HFFc6 (cell line): ENCODE measurements at places on chromosomes 6 and 20.

GRCh38 chr6:26215585-26216358, 128.5 kb downstream of the HFE start:
- DNase-seq, result no peak
- no peaks in the 10 kb centered on the region for H3K36me3 ChIP-seq
- H3K27me3 ChIP-seq, result peaks cover 1% of the 10 kb centered on the region
- H3K27ac ChIP-seq, result no peak overlapping the region

DNA sequence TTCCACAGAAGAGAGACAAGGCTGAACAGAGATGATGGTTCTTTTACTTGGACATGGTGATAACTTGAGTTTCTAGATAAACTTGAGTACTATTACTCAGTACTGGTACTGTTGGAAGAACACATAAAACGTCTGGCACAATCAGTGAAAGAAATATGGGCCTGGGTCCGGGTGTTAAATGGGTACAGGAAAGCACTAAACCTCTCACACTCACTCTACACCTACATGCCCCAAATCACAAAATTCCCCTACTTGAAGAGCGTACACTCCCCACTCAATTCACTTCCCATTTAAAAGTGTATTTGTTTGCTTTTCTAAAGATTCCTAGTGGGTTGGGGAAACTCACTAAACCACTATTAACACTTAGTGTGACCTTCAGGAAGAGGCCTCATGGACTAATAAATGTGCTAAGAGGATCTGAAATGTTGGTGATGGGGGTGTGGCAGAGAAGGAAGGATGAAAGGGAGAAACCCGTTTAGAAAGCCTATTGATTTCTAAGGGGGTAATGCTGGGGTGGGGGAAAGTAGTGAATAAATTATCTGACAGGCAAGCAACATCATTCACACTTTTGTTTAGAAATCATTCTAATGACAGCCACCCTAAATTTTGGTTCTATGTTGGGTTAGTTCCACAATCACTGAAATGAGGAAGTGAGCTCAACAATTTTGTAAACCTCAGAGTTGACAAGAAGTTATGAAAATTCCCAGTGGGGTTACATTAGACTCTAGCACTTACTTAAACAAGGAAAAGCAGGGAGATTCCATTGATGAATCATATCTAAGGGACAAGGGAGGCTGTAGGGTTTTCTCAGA, 222.6 kb upstream of the MARCKS start:
- H3K27ac ChIP-seq, result no peak overlapping the region; the same call in 1 of the 2 replicates
- no peaks in the 10 kb centered on the region for H3K36me3 ChIP-seq
- no peaks in the 10 kb centered on the region for H3K27me3 ChIP-seq
- DNase-seq, result peak; percentile 13

- no peak overlapping the region for H3K4me3 ChIP-seq
- H3K27me3 ChIP-seq, result peaks cover 1% of the 10 kb centered on the region
- H3K27ac ChIP-seq, result no peak overlapping the region
- H3K4me1 ChIP-seq, result peaks cover 6% of the 10 kb centered on the region
- no peak for DNase-seq
- no peaks in the 10 kb centered on the region for H3K36me3 ChIP-seq
Observed at GRCh38 chr20:32875673-32876072, 16.9 kb downstream of the EFCAB8 start.

DNA sequence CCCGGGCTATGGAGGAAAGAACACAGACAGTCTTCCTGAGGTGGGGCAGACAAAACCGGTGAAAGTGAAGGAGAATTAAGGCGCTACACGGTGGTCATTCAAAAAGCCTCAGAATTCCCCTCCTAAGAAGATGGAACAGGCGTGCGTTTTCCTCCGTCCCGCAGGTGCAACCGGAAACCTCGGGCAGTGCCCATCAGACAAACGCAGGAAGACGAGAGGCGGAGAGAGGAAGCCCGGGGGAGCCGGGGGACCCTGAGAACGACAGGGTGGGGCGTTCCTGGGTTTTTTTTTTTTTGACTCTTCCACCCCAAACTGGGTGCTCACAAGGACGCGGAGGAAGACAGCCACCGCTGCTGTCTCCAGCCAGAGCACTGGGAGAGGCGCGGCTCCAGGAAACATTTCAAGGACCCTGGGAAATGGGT, 25.4 kb downstream of the TTLL2 start:
- no peaks in the 10 kb centered on the region for H3K27me3 ChIP-seq
- no peak overlapping the region for H3K27ac ChIP-seq
- no peak overlapping the region for H3K4me3 ChIP-seq
- no peak for DNase-seq
- no peaks in the 10 kb centered on the region for H3K4me1 ChIP-seq

- H3K27me3 ChIP-seq, result no peaks in the 10 kb centered on the region; the same call in 1 of the 2 replicates
- no peak overlapping the region for H3K4me3 ChIP-seq
- H3K27ac ChIP-seq, result no peak overlapping the region
- DNase-seq, result no peak
Observed at GRCh38 chr6:37793067-37793466, 26.5 kb upstream of the ZFAND3 start.

GRCh38 chr6:36612101-36612625, 18.0 kb downstream of the SRSF3 start:
- no peak overlapping the region for H3K27ac ChIP-seq
- DNase-seq, result no peak
- peaks cover 41% of the 10 kb centered on the region for H3K4me1 ChIP-seq
- H3K27me3 ChIP-seq, result peaks cover 19% of the 10 kb centered on the region

- no peak overlapping the region for H3K4me3 ChIP-seq
- no peaks in the 10 kb centered on the region; the same call in 1 of the 2 replicates for H3K27me3 ChIP-seq
- H3K4me1 ChIP-seq, result peaks cover 31% of the 10 kb centered on the region
- H3K36me3 ChIP-seq, result peaks cover 7% of the 10 kb centered on the region
- peak overlapping the region; percentile 61 for H3K27ac ChIP-seq
Observed at GRCh38 chr6:127297502-127298070, 30.9 kb downstream of the RNF146 start.

DNA sequence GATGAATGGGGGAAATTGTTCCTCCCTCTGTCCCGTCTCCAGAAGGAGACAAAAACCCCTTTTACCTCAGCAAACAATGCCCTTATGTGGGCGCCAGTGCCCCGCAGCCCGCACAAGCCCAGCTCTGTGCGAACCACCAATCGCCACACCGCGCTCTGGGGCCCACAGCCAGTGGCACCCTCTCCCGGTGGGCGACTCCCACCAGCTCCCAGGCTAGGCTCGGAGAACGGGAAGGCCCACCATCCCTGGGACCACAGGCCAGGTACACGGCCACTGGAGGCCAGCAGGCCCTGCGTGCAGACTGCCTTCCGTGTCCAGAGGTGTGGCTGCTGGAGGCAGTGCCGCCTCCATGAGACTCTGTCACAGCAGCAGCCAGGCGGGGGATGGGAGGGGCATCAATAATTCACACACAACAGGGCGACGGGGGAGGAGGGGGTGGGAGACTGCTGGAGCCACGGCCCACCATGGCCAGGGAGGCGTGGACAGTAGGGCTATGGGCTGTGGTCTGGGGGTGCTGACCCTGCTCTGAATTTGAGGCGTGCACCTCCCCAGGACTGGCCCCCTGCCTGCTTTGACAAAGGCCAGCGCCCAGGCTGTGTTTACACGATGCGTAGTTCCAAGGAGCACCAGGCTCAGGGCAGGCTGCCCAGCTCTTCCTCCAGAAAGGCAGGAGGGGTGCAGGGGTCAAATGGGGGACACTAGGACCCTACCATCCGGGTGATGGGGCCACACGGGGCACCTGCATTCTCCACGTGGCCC, 105.7 kb downstream of the ASXL1 start:
- H3K4me1 ChIP-seq, result peaks cover 16% of the 10 kb centered on the region
- DNase-seq, result no peak
- H3K4me3 ChIP-seq, result no peak overlapping the region
- H3K36me3 ChIP-seq, result no peaks in the 10 kb centered on the region
- no peaks in the 10 kb centered on the region for H3K27me3 ChIP-seq

GRCh38 chr6:87848616-87849015, 146.6 kb upstream of the AKIRIN2 start:
- no peak for DNase-seq
- H3K4me1 ChIP-seq, result no peaks in the 10 kb centered on the region
- no peak overlapping the region for H3K4me3 ChIP-seq
- peaks cover 3% of the 10 kb centered on the region; the same call in 1 of the 2 replicates for H3K27me3 ChIP-seq
- H3K27ac ChIP-seq, result no peak overlapping the region
- no peaks in the 10 kb centered on the region for H3K36me3 ChIP-seq

- peaks cover 64% of the 10 kb centered on the region for H3K4me1 ChIP-seq
- DNase-seq, result no peak
- no peak overlapping the region for H3K27ac ChIP-seq
- H3K4me3 ChIP-seq, result no peak overlapping the region
- H3K27me3 ChIP-seq, result no peaks in the 10 kb centered on the region
Observed at GRCh38 chr6:87718662-87719433, 16.8 kb upstream of the AKIRIN2 start.

DNA sequence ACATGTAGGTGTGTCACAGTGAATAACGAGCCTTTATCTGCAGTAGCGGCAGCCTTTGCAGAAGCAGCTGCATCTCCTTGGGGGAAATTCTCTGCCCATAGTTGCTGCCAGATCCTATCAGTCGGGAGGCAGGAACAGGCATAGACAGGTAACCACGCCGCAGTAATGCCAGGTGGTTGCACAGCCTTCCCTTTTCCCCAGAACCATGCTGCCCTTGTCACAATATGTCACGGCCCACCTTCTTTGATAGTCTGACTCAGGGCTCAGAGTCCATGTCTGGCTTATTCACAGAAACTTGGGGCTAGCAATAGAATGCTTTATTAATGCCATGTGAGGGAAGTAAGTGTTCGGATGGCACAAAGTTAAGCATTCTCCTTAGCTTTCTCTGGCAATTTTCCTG, 76.6 kb downstream of the F13A1 start:
- H3K4me3 ChIP-seq, result no peak overlapping the region
- H3K36me3 ChIP-seq, result no peaks in the 10 kb centered on the region; the same call in 1 of the 2 replicates
- H3K27ac ChIP-seq, result no peak overlapping the region
- no peaks in the 10 kb centered on the region for H3K27me3 ChIP-seq

GRCh38 chr6:45956663-45957062, 59.0 kb downstream of the CLIC5 start:
- H3K4me1 ChIP-seq, result 0 out of 2 replicates have a peak, but pooled peaks cover under 1% of the 10 kb centered on the region
- H3K27ac ChIP-seq, result no peak overlapping the region
- H3K4me3 ChIP-seq, result no peak overlapping the region
- no peak for DNase-seq
- H3K27me3 ChIP-seq, result peaks cover 12% of the 10 kb centered on the region
- no peaks in the 10 kb centered on the region for H3K36me3 ChIP-seq

DNA sequence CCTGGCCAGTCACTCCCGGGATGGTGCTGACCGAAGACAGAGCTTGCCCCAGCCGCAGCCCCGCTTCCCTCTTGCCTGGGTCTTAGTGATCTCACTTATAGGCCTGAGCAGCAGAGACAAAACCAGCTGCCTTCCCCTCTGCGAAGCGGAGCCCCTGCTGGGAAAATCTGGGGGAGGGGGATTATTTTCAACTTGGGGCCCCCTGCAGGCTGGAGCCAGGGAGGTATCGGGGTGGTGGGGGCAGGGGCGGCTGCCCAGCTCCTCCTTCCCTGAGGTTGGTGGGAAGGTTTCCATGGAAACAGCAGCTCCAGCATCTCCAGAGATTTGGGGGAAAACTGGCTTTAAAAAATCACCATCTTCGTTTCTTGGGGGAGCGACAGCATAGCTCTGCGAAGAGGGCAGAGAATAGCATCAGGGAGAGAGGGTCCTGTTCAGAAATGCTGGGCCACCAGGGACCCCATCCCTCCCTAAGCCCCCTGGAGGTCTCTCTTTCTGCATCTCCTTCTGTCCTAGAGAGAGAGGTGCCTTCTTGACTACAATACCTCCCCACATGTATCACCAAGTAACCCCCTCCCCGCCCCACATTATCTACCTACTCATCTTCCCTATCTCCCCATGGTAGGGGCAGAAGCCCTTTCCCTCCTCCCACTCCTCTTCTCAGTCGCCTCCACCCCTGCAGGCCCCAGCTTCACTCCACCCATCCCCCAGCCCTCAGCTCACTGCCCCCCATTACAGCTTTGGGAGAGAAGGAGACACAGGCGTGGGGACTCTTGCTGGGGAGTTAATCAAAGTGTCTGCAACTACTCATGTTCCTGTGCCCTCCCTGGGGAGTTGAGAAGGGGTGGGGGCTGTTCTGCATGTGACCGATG, 88.4 kb upstream of the CCDC167 start:
- H3K4me3 ChIP-seq, result no peak overlapping the region
- no peak for DNase-seq
- peaks cover 14% of the 10 kb centered on the region for H3K27me3 ChIP-seq

- no peak overlapping the region for H3K4me3 ChIP-seq
- no peak overlapping the region for H3K27ac ChIP-seq
- H3K36me3 ChIP-seq, result no peaks in the 10 kb centered on the region
- H3K27me3 ChIP-seq, result peaks cover 25% of the 10 kb centered on the region; the same call in 1 of the 2 replicates
- DNase-seq, result no peak
Observed at GRCh38 chr6:27568226-27568897, 95.5 kb upstream of the ZNF184 start.

DNA sequence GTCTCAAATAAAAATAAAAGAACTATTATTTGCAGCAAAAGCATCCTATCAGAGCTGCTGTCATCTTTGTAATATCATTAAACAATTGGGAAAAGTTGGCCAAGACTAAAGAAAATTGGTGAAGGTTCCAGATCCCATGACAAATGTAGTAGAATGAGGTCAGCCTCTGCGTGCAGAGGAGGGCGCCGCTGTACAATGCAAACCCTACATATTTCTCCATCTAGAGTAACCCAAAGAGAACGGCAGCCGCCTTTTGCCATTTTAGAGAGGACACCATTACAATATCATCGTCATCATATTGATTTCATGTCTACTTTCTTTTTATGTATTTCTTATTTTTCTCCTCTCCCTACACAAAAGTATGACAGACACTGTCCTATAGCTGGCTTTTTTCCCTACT, 59.5 kb downstream of the ZMYND8 start:
- H3K4me3 ChIP-seq, result no peak overlapping the region
- peaks cover 21% of the 10 kb centered on the region for H3K4me1 ChIP-seq
- 0 out of 2 replicates have a peak, but pooled peaks cover 3% of the 10 kb centered on the region for H3K27me3 ChIP-seq
- H3K27ac ChIP-seq, result no peak overlapping the region
